ENCODE measurements at places on chromosomes 4 and X. TPM values are rescaled to one million over a fixed set of nuclear protein-coding genes. Genes with fewer than 3 reads are reported as not detected.

DNA sequence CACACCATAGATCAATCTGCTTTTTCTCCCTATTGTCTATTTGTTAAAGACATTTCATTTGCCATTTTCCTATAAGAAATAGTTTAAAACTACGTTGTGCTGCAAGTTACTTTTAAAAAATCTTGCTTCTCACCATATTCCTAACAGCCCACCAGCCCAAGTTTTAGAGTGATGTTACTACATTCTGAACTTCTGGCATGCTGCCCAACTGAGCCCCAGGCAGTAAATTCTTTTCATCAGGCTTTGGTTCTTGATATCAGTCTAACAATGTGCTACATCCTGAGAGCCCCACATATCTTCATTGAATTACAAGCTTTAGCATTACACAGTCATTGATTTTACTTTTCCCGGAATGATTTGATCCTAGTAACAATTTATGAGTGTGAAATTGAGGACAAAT lies 283.8 kb upstream of the IL1RAPL1 start:
- DNase-seq, result no peak

DNA sequence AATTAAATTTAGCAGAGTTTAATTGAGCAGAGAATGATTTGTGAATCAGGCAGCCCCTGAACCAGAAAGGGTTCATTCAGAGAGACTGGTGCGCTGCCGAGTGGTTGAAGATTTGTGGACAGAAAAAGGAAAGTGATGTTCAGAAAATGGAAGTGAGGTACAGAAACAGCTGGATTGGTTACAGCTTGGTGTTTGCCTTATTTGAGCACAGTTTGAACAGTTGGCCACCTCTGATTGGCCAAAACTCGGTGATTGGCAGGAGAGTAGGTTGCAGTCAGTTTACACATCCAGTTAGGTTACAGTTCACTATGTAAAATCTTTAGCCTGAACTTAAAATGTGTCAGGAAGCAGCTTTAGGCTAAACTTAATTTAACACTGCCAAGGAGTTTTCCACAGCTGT lies 14.9 kb downstream of the MID1IP1 start:
- DNase-seq, result no peak

The CACNA1F gene
- polyA plus RNA-seq, result 0.03 TPM

The BGN gene
- 95.3 TPM for polyA plus RNA-seq

GRCh38 chr4:159400558-159401225 lies 297.8 kb downstream of the RAPGEF2 start:
- DNase-seq, result peak; percentile 66

GRCh38 chr4:14984448-14984847 lies 17.8 kb upstream of the CPEB2 start:
- DNase-seq, result no peak

- DNase-seq, result no peak
Observed at GRCh38 chr4:165921546-165921945, 48.5 kb downstream of the TLL1 start.

DNA sequence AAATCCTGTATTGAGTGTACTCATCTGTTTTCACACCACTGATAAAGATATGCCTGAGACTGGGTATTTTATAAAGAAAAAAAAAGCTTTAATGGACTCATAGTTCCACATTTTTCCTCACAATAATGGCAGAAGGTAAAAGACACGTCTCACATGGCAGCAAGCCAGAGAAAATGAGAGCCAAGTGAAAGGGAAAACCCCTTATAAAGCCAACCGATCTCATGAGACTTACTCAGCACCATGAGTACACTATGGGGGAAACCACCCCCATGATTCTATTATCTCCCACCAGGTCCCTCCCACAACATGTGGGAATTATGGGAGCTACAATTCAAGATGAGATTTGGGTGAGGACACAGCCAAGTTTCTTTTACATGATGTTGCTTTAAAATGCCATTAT lies 171.9 kb downstream of the GALNTL6 start:
- no peak for DNase-seq

DNA sequence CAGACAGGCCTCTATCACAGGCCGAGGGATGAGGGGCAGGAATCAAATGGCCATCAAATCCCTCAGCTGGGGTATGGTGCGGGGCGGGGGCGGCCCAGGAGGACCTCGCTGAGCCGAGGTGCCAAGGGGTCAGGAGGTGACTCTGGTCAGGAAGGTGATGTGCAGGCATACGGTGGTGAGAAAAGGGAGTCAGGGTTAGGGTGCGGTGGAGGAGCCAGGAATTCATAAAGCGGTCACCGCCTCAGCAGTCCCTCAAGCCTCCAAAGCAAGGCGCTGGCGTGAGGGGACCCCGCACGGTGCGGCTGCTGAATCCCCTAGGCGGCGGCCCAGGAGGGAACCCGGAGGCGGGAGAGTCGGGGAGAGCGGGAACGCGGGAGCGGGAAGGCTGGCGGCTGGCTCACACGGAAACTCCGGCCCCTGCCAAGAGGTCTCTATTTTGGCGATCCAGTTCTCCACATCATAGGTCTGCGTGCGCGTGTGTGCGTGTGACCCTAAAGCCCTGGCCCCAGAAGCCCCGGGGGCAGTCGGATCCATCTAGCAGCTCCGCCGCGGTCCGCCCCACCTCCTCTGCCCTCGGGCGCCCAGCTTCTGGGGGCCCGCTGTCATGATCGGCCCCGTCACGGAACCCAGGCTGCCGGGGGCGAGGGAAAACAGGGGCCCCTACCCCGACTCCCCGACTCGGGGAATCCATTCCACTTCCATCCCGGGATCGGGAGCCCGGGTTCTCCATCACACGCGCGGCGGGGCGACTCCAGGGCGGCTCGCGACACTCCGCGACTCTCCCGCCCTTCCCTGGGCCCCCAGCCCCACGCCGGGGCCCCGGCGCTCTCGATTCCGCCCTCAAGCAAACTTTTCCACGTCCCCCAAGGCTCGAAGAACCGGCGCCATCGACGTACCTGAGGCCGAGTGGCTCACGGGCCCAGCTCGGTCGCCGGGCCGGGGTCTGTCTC lies 593 bp downstream of the ELF4 start:
- DNase-seq, result no peak

- no peak for DNase-seq
Observed at GRCh38 chrX:14875624-14876023, 2.4 kb downstream of the MOSPD2 start.

Measured in forelimb muscle (tissue), 1 donor.